ENCODE measurements at places on chromosomes 16 and 17.

DNA sequence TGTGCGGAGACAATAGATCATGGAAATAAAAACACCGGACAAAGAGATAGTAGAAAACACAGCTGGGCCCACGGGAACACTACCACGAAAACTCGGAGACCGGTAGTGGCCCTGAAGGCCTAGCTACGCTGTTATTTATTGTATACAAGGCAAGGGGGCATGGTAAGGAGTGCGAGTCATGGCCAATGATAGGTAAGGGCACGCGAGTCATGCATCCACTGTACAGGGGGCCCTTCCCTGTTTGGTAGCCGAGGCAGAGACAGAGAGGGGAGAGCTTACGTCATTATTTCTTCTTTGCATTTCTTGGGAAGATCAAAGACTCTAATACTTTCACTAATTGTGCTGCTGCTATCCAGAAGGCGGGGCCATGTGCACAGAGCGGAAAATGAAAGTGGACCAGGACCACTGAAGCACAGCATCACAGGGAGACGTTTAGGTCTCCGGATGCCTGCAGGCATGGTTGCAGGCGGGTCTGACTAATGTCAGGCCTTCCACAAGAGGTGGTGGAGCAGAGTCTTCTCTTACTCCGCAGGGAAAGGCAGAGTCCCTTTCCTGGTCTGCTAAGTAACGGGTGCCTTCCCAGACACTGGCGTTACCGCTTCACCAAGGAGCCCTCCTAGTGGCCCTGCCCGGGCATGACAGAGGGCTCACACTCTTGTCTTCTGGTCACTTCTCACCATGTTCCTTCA, 74.4 kb upstream of the ARL4D start:
- no peaks in the 10 kb centered on the region for H3K36me3 ChIP-seq
- DNase-seq, result peak; percentile 52
- H3K4me1 ChIP-seq, result no peaks in the 10 kb centered on the region
- no peak overlapping the region for H3K4me3 ChIP-seq
- H3K27me3 ChIP-seq, result no peaks in the 10 kb centered on the region
- no peak overlapping the region for H3K27ac ChIP-seq

DNA sequence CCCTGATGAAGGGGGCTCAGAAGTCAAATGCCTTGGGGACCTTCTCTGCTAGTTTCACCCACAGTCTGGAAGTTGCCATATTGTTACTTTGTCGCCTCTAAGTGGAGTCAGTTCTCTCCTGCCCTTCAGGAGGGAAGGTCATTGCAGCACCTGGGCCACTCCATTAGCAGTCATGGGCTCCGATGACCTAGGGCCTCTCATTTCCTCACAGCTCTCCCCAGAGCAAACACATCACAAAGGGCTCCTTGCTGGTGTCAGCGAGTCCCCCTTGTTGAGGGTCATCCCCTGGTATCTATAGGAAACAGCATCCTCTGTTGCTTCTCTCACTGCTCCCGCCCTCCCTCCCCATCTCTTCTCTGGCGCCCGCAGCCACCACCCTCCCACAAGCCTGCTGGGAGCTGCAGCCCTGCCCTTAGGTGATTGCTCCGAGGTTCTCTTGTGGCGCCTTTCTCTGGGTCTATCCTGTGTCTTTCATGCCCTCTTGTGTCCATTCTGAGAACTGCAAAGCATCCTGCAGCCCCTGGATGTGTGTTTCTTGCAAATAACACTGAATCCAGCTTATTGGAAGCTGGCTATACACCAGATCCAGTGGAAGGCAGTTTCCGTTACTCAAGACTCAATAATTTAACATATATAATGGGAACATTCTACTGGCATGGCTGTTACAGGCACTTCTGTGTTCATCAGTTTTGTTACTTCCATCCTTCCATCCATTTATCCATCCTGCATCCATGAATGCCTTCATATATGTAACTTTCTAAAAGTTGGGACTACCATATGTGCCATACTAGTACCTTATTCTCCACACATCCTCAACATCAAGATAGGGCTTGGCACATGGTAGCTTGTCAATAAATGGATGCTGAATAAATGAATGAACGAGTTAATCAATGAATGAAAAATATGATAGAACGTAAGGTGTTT, 21.2 kb downstream of the PDILT start:
- peak; percentile 86 for DNase-seq
- no peak overlapping the region for H3K4me3 ChIP-seq
- H3K4me1 ChIP-seq, result peaks cover 5% of the 10 kb centered on the region
- H3K27ac ChIP-seq, result no peak overlapping the region

DNA sequence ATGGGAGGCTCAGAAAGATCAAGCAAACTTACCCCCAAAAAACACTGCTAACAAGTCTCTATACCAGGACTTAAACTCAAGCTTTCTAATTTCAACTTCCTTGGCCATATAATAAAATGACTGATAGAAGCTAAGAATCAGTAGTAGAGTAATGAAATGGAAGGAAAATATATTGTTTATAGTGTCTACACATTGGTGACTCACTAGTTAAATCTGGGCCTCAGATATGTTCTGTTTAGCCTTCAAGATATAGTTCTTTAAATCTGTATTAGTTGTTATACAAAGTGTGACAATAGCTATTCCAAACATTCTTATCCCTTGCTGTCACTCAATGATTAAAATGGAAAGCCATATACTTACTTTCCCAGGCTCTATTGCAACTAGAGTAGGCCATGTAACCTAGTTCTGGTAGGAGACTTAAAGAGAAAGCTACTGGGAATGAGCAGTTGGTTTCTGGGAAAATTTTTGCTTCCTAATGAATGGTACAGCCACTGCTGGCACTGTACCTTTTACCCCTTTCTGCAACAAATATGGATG, 18.3 kb downstream of the SSH2 start:
- H3K36me3 ChIP-seq, result no peaks in the 10 kb centered on the region
- no peaks in the 10 kb centered on the region for H3K4me1 ChIP-seq
- H3K27ac ChIP-seq, result no peak overlapping the region
- DNase-seq, result no peak

- H3K36me3 ChIP-seq, result no peaks in the 10 kb centered on the region
- H3K4me3 ChIP-seq, result no peak overlapping the region
- DNase-seq, result no peak
Measured at GRCh38 chr16:86663685-86664521, 85.6 kb downstream of the FOXL1 start.

DNA sequence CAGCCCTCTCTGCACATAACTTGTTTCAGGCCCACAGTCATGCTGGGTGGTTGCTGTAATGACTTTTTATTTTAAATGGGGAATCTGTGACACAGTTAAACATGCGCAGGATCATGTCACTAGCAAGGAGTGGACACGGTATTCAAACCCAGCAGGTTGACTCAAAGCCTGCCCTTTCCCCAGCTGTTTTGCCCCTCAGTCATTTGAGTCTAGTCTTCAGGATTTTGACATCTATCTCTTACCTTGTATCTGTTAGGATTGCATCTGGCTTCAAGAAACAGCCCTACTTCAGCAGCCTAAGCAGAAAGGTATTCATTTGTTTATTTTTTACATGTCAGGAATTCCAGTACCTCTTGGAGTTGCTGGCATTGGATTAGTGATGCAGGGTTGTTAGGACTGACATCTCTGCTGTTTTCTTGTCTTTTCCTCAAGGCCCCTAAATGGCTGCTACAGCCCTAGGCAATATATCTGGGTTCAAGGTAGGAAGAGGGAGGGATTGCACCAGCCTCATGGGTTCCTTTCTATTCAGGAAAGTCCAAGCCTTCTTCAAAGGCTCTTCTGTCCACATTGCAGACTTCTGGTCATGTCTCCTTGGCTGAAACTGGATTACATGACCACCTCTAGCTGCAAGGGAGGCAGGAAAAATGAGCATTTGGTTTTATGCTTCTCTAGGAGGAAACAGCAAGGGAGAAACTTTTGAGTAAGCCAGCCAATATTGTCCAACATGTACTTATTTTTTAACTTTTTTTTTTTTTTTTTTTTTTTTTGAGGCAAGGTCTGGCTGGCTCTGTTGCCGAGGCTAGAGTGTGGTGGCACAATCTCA, 22.8 kb downstream of the ABCC1 start:
- H3K27me3 ChIP-seq, result no peaks in the 10 kb centered on the region
- H3K4me3 ChIP-seq, result no peak overlapping the region
- no peaks in the 10 kb centered on the region for H3K36me3 ChIP-seq
- no peak overlapping the region for H3K27ac ChIP-seq
- no peak for DNase-seq

DNA sequence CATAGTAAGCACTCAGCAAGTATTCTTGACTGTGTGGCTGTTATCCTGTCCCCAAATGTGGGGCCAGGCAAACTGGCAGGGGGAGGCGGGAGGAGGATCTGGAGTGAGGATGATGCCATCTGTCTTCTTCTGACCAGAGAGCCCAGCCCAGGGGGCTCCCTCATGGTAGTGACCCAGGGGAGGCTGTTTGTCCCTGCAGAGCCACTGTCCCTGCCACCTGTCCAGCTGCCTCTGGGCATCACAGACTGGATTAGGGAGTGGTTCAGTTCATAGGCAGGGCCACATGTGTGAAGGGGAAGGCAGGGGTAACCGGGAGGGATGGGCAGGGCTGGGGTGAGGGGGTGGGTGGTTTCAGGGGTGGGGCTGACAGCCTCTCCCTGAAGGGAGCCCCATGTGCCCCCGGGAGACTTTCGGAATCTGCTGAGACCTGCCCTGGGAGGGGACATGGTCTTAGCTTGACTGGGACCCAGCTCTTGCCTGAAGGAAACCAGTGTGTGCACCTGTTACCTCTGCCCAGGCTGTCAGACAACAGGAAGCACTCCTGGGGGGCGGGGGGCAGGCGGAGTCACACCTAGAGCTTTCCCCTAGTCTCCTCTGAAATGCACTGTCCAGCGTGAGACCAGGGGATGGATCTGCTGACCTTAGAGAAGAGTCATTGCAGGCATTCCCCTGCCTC, 15.2 kb downstream of the ARHGAP23 start:
- no peak for DNase-seq
- peaks cover 18% of the 10 kb centered on the region for H3K4me1 ChIP-seq
- no peak overlapping the region for H3K27ac ChIP-seq
- no peak overlapping the region for H3K4me3 ChIP-seq
- no peaks in the 10 kb centered on the region for H3K27me3 ChIP-seq

DNA sequence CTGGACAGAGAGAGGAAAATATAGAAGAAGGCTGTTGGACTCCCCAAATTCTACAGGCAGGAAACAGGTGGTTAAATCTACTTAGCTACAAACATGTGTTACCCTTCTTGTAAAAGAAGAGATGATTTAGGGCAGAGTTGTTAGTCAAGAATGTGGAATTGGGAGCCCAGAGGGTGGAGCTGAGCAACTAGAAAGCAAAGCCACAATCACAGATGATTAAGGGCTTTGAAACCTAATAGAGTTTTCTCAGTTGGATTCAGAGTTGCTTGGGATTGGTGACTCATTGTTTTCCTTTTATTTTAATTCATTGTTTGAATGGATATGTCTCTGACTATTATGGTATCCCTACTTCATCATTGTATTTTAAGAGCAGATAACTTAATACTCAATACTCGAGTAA, 6.2 kb downstream of the ACSM5 start:
- DNase-seq, result no peak
- no peaks in the 10 kb centered on the region for H3K4me1 ChIP-seq
- H3K36me3 ChIP-seq, result no peaks in the 10 kb centered on the region
- no peak overlapping the region for H3K27ac ChIP-seq
- no peaks in the 10 kb centered on the region for H3K27me3 ChIP-seq
- H3K4me3 ChIP-seq, result no peak overlapping the region

DNA sequence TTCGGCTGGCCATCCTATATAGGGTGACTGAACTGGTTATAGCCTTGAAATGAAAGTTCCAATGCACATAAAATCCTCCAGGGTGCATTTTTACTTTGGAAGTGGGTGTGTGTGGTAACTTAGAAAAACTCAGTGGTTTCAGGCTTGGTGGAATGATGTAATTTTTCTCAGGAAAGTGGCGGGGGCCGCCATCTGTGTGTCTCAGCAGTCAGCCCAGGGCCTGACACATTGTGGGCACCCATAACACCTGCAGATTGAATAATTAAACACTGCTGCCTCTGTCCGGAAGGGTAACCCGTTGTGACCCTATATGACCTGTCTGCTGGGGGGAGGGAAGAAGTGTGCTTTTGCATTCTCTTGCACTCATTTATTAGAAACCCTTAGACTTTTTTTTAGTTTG, 2.2 kb upstream of the PDP2 start:
- peaks cover 10% of the 10 kb centered on the region for H3K27me3 ChIP-seq
- no peak for DNase-seq
- no peak overlapping the region for H3K4me3 ChIP-seq
- no peaks in the 10 kb centered on the region for H3K36me3 ChIP-seq
- no peak overlapping the region for H3K27ac ChIP-seq

DNA sequence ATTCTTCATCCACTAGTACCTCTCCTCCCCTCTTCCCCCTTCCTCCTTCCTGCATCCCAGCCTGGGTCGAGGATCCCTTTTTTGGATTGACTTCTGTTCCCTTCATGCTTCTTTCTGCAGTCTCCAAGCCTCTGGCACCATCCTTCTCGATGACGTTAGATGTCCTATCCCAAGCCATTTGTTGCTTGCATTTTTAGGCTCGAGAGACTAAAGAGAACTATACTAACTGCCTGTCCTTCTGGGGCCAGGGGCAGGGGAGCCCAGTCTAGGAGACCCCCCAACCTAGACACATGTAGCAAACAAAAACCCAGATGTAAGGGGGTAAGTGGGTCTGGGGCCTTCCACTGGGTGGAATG, 23.9 kb downstream of the UNK start:
- no peak for DNase-seq
- no peaks in the 10 kb centered on the region for H3K36me3 ChIP-seq
- H3K4me1 ChIP-seq, result no peaks in the 10 kb centered on the region
- no peak overlapping the region for H3K4me3 ChIP-seq
- H3K27me3 ChIP-seq, result no peaks in the 10 kb centered on the region

Data from neural progenitor cell (in vitro differentiated cells).